ENCODE measurements at places on chromosomes 2 and 18.
A peak's percentile ranks its signal among the peaks of the same experiment; 100 is the strongest.

- no peak for DNase-seq
These were observed 32.0 kb upstream of the C1QL2 start for GRCh38 chr2:119190321-119191111.

- DNase-seq: no peak
These were observed 234.1 kb downstream of the INSIG2 start for GRCh38 chr2:118322406-118322805.

DNA sequence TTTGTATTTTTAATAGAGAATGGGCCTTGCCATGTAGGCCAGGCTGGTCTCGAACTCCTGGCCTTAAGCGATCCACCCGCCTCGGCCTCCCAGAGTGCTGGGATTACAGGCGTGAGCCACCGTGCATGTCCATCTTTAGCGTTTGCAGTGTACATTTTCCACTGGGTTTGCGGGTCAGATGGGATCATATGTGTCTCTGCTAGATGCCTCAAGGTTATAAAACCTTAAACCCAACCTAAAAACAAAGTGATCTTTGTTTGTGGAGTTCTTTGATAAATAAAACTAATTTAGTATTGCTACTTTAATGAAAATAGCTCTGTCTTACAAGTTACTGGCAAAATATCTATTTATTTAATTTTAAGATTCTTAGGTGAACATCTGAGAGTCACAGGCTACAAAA, 13.1 kb upstream of the ALPG start:
- DNase-seq: no peak

DNA sequence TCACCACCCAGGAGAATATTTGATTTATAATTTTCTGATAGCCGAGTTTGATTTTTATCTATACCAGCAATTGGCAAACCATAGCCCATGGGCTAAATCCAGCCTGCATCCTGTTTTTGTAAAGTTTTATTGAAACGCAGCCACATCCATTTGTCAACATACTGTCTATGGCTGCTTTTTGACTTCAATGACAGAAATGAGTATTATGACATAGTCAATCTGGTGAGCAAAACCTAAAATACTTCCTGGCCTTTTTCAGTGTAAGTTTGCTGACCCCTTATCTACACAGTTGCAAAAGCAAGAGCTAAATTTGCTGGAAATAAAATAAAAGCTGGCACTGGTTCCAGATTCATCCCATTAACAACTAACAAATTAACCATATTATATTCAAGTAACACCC, 79.8 kb upstream of the SLC25A52 start:
- DNase-seq: no peak

GRCh38 chr2:71173096-71173495, 42.7 kb downstream of the MPHOSPH10 start:
- no peak for DNase-seq

GRCh38 chr2:30963184-30963583, 155.9 kb upstream of the CAPN13 start:
- DNase-seq: no peak

- DNase-seq: no peak
These were observed 110.8 kb downstream of the MCFD2 start for GRCh38 chr2:46804794-46805193.

- DNase-seq: no peak
These were observed 28.1 kb downstream of the NCKAP1 start for GRCh38 chr2:183010112-183010511.

DNA sequence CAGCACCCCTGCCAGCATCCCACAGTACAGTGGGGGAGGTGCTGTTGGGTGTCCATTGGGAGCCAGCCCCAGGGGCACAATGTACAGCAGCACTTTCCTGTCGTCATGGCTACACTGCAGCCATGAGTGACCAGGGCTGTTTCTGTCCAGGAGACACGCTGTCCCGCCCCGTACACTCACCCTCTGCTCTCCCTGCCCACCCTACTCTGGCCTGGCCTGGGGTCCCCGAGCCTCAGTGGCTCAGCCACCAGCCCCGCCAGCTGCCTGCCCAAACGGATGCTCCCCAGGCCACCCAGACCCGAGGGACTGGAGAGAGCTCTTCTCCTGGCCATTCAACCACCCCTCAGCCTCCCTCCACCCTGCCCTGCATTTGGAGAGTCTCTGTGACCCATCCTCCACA, 9.3 kb downstream of the TEKT4 start:
- DNase-seq: no peak

DNA sequence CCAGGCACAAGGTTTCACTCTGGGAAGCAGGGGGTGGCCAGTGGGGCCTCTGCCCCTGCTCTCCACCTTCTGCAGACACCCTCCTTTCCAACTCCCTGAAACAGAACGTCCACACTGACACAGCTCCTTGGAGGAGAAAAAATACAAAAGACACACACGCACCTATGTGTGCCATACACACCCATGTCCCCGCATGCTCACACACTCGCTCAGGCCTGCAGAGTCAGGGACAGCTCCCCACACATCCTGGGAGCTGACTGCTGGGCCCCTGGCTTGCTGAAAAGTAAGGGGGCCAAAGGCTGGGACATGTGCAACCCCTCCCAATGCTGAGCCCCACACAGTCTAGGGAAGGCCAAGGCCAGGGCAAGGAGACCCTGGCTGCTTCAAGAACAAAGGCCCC, 200.5 kb downstream of the TNS1 start:
- no peak for DNase-seq

DNA sequence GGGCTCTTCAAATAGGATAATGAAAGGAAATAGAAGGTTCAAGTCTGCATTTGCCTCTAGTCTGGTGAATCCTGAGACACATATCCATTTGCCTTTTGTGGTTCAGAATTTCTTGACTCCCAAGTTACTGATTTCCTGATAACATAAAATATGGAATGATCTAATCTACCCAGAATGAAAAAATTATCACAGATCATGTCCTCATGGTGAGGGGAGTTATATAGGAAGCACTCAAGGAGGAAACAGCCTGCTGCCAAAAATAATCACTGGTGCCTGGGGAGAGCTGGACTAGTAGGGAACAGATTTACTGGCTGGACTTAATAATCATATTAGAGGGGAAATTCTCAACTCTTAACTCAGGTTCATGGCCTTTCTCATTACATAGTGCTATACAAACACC, 95.5 kb upstream of the STK17B start:
- DNase-seq: no peak

DNA sequence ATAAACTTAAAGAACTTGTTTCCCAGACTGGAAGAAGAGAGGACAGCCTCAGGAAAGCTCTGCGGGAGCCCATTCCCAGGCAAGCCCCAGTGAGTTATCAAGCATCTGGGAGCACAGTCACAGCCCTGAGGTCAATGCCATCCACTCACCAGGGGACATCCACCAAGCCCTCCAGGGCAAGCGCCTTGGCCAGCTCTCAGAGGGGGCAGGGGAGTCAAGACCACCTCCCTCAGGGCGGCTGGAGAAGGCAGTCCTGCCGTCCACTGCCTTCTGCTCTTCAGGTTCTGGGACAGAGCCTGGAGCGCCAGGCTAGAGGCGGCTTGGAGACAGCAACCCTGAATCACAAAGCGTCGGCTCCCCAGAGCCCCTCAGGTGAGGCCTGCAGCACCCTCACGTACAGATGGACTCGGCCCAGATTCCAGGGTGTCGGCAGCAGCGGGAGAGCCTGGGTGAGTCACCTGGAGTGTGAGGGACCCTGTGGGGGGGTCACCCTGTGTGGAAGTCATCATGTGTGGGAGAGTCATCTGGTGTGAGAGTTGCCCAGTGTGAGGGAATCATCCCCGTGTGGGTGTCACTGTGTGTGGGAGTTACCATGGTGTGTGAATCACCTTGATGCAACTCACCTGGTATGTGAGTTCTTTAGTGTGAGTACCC, 100.9 kb upstream of the TEX51 start:
- no peak for DNase-seq

GRCh38 chr18:23929362-23929930, 85.1 kb upstream of the TTC39C start:
- no peak for DNase-seq

DNA sequence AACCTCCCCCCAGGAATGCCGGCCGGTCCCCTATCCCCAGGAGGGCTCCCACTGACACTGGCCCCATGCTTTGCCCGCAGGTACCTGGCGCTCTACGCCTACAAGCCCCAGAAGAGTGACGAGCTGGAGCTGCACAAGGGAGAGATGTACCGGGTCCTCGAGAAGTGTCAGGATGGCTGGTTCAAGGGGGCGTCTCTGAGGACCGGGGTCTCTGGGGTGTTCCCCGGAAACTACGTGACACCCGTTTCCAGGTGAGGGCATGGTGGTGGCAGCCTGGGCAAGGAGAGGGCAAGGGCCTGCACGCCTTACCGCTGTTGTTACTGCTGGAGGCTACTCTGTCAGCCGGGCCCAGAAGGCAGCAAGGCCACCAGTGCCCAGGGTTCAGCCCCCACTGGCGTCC, 181.3 kb downstream of the SEPTIN10 start:
- DNase-seq: no peak

GRCh38 chr18:73688851-73689711, 458.6 kb downstream of the FBXO15 start:
- DNase-seq: peak; percentile 50

GRCh38 chr18:49322765-49323490, 137.5 kb downstream of the DYM start:
- no peak for DNase-seq

- no peak for DNase-seq
These were observed 52.8 kb upstream of the NRXN1 start for GRCh38 chr2:51084750-51085149.

GRCh38 chr2:23563673-23564614, 179.0 kb downstream of the KLHL29 start:
- peak; percentile 54 for DNase-seq

GRCh38 chr2:54204476-54204875, 51.6 kb downstream of the TSPYL6 start:
- DNase-seq: no peak

DNA sequence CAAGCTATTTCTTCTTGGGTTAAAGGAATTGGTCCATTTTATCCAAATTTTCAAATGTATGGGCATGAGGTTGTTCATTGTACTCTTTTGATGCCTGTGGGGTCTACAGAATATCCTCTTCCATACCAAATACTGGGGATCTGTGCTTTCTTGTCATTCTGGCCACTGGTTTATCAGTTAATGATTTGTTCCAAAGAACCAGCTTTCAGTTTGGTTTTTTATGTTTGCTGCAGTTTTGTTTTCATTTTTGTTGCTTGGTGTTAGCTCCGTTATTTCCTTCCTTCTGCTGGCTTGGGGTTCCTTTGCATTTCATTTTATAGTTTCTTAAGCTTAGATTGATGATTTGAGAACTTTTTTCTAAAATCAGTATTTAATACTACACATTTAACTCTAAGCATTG, 45.5 kb downstream of the SLC66A2 start:
- DNase-seq: no peak

- DNase-seq: no peak
These were observed 1.2 kb downstream of the ALK start for GRCh38 chr2:29920130-29920577.

- DNase-seq: peak; percentile 90
These were observed 273.6 kb upstream of the NCKAP5 start for GRCh38 chr2:133841900-133842299.

GRCh38 chr2:129575880-129576279, 403.6 kb upstream of the RAB6C start:
- DNase-seq: no peak

DNA sequence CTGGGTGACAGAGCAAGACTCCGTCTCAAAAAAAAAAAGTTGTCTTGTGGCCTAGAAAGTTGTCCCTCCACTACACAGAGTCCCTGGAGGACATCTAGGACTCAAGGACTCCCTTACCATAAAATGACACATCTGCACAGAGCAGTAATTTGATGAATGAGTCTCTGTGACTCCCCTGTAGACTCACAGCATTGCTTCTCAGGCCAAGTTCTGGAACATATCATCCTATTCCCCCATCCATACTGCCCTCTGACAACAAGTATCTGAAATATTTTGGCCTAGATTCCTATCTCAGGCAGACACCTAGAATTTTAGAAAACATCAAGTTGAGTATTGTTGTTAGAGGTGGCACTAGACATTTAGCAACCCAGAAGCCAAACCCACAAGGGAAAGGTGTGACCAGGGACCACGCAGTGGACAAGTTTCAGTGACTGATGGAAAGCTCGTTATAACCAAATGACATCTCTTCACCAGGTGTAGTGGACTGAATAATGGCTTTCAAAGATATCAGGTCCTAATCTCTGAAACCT, 97.9 kb upstream of the ATP8B1 start:
- DNase-seq: peak; percentile 24

GRCh38 chr2:143668234-143668633, 539.0 kb downstream of the ARHGAP15 start:
- no peak for DNase-seq

DNA sequence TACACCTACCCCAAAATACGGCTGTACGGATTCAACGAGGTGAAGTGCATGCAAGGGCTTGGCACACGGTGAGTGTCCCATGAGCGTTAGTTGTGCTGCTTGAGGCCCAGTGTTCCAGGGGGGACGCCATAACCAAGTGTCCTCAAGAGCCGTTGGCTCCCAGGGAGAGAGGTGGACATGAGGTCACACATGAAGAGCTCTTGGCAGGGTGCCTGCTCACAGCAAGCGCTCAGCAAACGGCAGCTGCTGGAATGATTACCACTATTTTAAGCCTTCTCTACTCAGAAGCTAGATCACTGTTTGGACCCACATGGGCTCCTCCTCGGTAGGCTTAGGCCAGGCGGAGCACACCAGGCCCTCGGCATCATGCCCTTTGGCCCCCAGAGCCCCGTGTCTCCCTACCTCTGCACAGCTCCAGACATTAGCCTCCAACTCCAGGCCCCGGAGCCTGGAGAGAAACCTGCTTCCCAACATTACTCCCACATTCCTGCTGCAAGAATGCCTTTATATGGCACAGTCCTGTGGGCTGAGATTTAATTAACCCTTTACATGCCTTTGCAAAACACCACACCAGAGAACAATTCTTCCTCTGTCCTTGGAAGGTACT, 68.4 kb upstream of the PPP1CB start:
- peak; percentile 56 for DNase-seq

- no peak for DNase-seq
These were observed 134.8 kb downstream of the ZNF385B start for GRCh38 chr2:179726461-179727180.

DNA sequence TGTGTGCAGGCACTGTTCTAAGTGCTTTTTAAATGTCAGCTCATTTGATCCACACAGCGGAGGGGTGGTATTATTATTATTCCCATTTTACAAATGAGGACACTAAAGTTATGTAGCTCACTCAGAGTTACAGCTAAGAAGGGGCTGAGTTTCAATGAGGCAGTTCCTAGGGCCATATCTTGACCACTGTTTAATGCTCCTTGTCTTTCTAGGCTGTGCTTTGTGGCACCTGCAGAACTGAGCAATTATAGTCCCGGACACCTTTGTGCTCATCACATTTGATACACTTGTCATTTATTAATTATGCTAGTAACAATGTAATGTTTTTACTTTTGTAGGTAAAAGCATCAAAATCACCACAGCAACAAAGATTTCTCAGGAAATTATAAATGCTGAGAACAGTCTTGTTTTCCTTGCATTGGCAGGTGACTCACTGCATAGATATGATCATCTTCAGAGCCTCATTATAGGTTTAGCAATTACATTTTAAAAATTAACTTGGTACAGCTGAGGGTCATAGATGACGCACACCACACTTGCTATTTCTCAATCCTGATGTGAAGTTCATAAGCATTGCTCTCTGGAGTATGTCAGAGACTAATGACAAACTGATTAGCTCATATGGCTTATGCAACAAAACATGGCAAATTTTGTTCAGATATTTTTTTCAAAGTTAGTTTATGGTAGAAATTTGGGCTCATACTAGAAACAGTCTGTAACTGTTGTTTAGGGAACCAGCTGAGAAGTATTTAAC, 366.8 kb downstream of the TGIF1 start:
- DNase-seq: peak; percentile 90

- no peak for DNase-seq
These were observed 9.3 kb upstream of the FHL2 start for GRCh38 chr2:105407946-105408743.

Data from GM04504 (cell line).